SK-N-SH (cell line): ENCODE measurements at places on chromosomes 12 and 14. TPM values are rescaled to one million over a fixed set of nuclear protein-coding genes. Genes with fewer than 3 reads are reported as not detected.
A peak's percentile ranks its signal among the peaks of the same experiment; 100 is the strongest.

DNA sequence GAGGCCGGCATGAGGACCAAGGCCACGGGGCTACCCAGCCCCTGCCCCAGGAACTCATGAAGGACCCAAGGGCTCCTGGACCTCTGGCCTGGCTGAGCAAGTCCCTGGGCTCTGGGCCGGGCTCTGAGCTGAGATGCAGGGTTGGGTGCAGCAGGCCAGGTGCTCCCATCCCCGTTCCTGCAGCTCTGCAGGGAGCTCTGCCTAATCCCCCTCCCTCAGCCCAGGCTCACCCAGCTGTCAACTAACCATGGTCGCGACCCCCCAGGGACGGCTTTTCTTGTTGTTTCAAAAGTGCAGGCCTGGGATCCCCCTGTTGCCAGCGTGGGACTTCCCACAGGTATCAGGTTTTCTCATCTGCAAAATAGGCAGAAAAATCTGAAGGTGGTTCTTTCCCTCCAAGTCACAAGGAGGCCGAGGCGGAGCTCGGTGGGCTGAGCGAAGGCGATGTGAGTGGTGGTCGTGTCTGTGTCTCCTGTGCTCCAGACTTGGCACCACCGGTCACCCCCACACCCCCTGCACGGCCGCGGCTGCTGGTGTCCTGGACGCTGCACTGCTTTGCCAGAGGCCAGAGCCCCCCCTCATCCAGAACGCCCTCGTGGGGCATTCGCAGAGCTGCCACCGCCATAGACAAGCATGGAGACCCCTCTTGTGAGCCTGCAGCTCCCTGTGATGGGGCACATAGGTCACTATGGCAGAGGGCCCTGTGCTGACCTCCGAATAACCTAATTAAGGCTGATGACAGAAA is 22.5 kb upstream of the GALNT9 start:
- no peaks in the 10 kb centered on the region for H3K36me3 ChIP-seq
- no peak for DNase-seq
- H3K4me3 ChIP-seq: no peak overlapping the region
- no peaks in the 10 kb centered on the region for H3K4me1 ChIP-seq

GRCh38 chr12:6788972-6789924 is at the start of gene CD4:
TSS of gene CD4 (plus strand) at chr12:6789528. CDS start at chr12:6800139, 10,611 bp downstream.
- no peaks in the 10 kb centered on the region for H3K4me1 ChIP-seq
- no peaks in the 10 kb centered on the region for H3K36me3 ChIP-seq
- no peak within 1 kb of the TSS for H3K4me3 ChIP-seq
- no peak for DNase-seq

The LBHD2 gene
- polyA plus RNA-seq: not detected in 2 replicates

DNA sequence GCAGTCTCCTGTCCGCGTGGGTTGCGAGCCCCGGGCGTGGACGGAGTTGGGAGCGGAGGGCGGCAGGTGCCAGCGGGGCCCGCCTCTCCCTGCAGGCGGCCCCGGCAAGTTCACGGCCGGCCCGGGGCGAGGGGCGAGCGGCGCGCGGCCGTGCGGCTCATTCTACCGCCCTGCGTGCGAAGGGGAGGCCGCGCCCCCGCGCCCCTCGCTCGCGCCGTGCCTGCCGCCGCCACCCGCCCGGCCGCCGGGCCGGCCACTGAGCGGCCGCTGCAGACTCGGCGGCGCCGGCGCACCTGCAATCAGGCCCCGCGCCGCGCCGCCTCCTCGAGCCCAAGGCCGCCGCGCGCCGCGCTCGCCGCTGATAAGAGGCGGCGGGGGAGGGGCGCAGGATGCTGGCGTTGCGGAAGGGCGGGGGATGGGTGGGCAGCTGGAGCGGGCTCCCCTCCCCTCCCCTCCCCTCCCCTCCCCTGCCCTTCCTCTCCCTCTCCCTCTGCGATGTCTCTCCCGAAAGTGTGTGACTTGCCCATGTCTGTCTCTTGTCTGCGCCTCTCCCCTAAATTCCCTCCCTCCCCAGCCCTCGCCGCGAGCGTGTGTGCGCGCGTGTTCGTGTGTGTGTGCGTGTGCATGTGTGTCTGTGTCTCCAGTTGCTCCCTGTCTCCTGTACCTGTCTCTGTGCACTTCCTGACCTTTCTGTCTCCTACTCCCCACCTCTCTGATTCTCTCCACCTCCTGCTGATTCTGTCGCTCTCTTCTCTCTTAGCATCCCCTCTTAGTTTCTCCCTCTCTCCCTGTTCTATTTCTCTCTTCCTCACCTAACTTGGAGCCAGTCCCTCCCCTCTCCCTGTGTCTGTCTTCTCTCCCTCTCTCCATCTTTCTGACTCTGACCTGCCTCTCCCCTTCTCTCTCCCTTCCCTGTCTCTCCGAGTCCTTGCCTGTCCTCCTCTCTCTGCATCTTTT is 768.1 kb upstream of the TBX3 start:
- peak overlapping the region; percentile 79 for H3K27ac ChIP-seq
- peak; percentile 88 for DNase-seq
- H3K4me3 ChIP-seq: peak overlapping the region; percentile 59
- no peaks in the 10 kb centered on the region for H3K27me3 ChIP-seq
- H3K36me3 ChIP-seq: no peaks in the 10 kb centered on the region

The ANKRD33 gene
- not detected in 2 replicates for polyA plus RNA-seq

GRCh38 chr12:106722837-106723236 is 51.6 kb upstream of the RIC8B start:
- DNase-seq: no peak
- H3K4me1 ChIP-seq: no peaks in the 10 kb centered on the region
- H3K36me3 ChIP-seq: no peaks in the 10 kb centered on the region

The CD4 gene
- polyA plus RNA-seq: 0.02 TPM in 1 of 2 replicates, not detected in the other

- DNase-seq: no peak
- peaks cover 10% of the 10 kb centered on the region for H3K36me3 ChIP-seq
- H3K4me1 ChIP-seq: 0 out of 2 replicates have a peak, but pooled peaks cover 4% of the 10 kb centered on the region
- H3K27me3 ChIP-seq: no peaks in the 10 kb centered on the region
Observed at GRCh38 chr14:77347751-77348150, 26.9 kb downstream of the GSTZ1 start.

DNA sequence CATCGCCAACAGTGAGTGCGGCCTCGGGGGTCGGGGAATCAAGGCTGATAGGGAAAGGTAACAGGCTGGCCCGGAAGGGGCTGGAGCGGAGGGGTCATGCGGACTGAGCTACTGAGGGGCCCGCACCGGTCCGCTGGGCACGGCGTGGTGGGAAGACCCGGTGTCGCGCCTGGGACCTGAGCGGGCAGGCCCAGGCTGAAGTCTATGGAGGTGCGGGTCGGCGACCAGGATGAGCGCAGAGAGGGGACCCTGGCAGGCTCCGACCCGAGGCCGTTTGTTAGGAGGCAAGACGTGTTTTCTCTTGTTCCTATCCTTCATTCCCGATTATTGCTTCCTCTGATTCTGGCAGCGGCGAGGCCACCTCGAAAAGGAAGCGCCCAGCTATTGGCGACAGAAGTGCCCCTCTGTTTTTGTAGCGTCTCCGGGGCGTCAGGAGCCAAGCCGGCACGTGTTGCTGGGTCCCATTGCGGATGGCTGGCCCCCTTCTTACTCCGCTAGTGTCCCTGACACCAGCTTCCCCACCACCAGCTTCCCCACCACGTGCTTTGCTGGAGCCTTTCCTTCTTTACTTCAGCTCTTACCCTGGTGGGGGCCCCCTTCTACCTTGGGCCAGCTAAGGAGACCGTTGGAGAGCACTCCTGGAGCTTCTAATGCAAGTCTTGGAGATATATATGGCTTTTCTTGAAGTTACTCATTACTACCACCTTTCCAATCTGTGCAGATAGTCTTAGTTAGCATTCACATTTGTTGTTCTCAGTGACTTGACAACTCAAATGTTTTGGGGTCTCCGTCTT is 653 bp downstream of the PA2G4 start:
- H3K4me1 ChIP-seq: peaks cover 5% of the 10 kb centered on the region; the same call in 1 of the 2 replicates
- peaks cover 35% of the 10 kb centered on the region for H3K36me3 ChIP-seq
- peak overlapping the region; percentile 89 for H3K4me3 ChIP-seq
- no peaks in the 10 kb centered on the region for H3K27me3 ChIP-seq
- DNase-seq: peak; percentile 57

The GAS2L3 gene
- polyA plus RNA-seq: 1.6 TPM in 2 replicates

GRCh38 chr14:68709007-68709406 is 83.9 kb downstream of the ZFP36L1 start:
- no peak overlapping the region for H3K4me3 ChIP-seq
- no peak for DNase-seq
- no peaks in the 10 kb centered on the region for H3K36me3 ChIP-seq
- no peaks in the 10 kb centered on the region for H3K27me3 ChIP-seq
- H3K27ac ChIP-seq: no peak overlapping the region

DNA sequence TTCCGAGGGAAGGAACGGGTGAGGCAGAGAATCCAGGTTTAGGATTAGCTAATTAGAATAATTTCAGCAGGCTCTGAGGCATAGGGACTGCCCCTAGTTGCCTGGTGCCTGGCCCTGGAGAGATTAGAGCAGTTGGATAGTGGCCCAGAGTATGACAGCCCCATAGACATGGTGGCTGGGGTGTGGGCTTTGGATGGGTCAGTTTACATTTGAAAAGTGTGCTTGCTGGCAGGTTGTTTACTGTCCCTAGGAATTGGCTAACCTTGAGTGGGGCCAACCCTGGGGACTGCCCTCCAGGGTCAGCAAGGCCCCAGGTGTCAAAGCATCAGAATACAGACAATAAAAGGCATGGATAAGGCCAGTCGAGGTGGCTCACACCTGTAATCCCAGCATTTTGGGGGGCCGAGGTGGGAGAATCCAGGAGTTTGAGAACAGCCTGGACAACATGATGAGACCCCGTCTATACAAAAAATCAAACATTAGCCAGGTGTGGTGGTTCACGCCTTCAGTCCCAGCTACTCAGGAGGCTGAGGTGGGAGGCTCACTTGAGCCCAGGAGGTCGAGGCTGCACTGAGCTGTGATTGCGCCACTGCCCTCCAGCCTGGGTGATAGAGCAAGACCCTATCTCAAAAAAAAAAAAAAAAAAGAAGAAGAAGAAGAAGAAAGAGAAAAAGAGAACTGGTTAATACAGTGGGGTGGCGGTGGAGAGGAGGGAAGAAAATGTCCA is 182.3 kb upstream of the PWP1 start:
- H3K4me3 ChIP-seq: no peak overlapping the region
- no peaks in the 10 kb centered on the region for H3K36me3 ChIP-seq
- H3K4me1 ChIP-seq: no peaks in the 10 kb centered on the region
- H3K27ac ChIP-seq: no peak overlapping the region

DNA sequence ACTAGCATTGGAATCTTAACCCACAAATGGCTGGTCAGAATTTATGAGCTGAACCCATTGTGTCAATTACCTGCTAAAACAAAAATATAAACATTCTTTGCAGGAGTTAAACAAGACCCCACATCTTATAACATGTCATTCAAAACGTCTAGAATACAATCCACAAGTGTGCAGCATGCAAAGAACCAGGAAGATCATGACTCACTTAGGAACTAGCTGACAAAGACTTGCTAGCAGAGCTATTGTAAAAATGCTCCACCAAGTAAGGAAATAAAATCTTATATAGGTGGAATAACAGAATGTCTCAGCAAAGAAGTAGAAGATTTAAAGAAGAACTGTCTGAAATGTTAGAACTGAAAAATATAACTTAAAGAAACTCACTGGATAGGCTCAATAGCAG is 26.5 kb upstream of the POC1B start:
- no peaks in the 10 kb centered on the region for H3K4me1 ChIP-seq
- DNase-seq: no peak
- H3K27ac ChIP-seq: no peak overlapping the region
- H3K27me3 ChIP-seq: no peaks in the 10 kb centered on the region

The KCNC2 gene
- not detected in 2 replicates for polyA plus RNA-seq

The SYNDIG1L gene
- polyA plus RNA-seq: not detected in 2 replicates

- H3K36me3 ChIP-seq: no peaks in the 10 kb centered on the region
- H3K4me1 ChIP-seq: no peaks in the 10 kb centered on the region
- no peak for DNase-seq
- no peaks in the 10 kb centered on the region for H3K27me3 ChIP-seq
Observed at GRCh38 chr12:91947459-91947858, 198.2 kb downstream of the BTG1 start.

GRCh38 chr12:121918679-121919038 is 267 bp downstream of the CFAP251 start:
- no peak for DNase-seq
- H3K27ac ChIP-seq: no peak overlapping the region
- H3K27me3 ChIP-seq: no peaks in the 10 kb centered on the region

The RND1 gene
- 0.19 and 0.39 TPM in 2 replicates for polyA plus RNA-seq

- H3K36me3 ChIP-seq: peaks cover 26% of the 10 kb centered on the region
- no peak for DNase-seq
Observed at GRCh38 chr12:96313606-96314005, 86.6 kb downstream of the CDK17 start.

DNA sequence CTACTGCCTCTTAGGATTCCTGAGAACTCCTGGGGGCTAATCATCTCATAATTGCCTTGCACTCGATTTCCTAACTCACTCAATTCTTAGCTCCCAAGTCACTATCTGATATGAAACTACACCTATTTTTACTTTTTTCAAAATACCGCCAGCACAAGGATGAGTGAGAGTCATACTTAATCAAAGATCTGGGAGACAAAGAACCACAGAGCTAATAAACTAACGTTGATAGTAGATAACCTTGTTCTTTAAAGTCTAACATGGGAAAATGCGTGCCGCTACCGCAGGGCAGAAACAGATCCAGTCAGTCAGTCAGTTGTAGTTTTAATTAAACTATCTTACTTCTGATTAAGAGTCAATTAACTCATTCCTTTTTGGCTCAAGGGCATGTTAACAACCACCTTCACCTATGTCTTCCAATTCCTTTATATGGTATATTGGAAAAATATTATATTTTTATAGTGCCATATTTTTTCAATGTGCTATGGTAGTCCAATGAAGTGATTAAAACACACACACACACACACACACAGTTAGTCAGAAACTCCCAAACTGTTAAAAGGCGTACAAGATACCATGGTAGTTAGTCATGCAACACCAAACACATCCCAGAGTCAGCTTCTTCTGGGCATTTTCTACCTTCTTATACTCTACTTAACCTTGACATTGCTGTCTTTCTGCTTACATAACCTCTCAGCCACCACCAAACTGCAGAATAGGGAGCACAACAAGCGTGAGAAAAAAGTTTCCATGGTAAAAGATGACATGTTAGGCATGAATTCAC is 114.0 kb downstream of the KLHL28 start:
- no peak overlapping the region for H3K4me3 ChIP-seq
- DNase-seq: no peak
- H3K36me3 ChIP-seq: no peaks in the 10 kb centered on the region
- H3K27me3 ChIP-seq: no peaks in the 10 kb centered on the region
- no peaks in the 10 kb centered on the region for H3K4me1 ChIP-seq
- H3K27ac ChIP-seq: no peak overlapping the region

- H3K36me3 ChIP-seq: no peaks in the 10 kb centered on the region
- DNase-seq: peak; percentile 73
- H3K27ac ChIP-seq: no peak overlapping the region
- H3K27me3 ChIP-seq: no peaks in the 10 kb centered on the region
- H3K4me1 ChIP-seq: no peaks in the 10 kb centered on the region
Observed at GRCh38 chr14:74324931-74325361, 22.2 kb upstream of the ABCD4 start.

The CLEC4A gene
- 0.44 and 0.67 TPM in 2 replicates for polyA plus RNA-seq

- H3K4me3 ChIP-seq: no peak overlapping the region
- no peaks in the 10 kb centered on the region for H3K4me1 ChIP-seq
- no peaks in the 10 kb centered on the region for H3K27me3 ChIP-seq
- no peak overlapping the region for H3K27ac ChIP-seq
- H3K36me3 ChIP-seq: no peaks in the 10 kb centered on the region
Observed at GRCh38 chr14:35594616-35595015, 60.7 kb downstream of the INSM2 start.

GRCh38 chr12:96465896-96466295 is 23.5 kb upstream of the CFAP54 start:
- H3K27me3 ChIP-seq: no peaks in the 10 kb centered on the region
- no peak overlapping the region for H3K4me3 ChIP-seq
- H3K4me1 ChIP-seq: peaks cover 5% of the 10 kb centered on the region
- no peak for DNase-seq

GRCh38 chr14:35336494-35337268 is 44.5 kb downstream of the PSMA6 start:
- DNase-seq: peak; percentile 42
- no peaks in the 10 kb centered on the region for H3K36me3 ChIP-seq
- no peaks in the 10 kb centered on the region for H3K27me3 ChIP-seq
- H3K4me3 ChIP-seq: no peak overlapping the region

- no peak for DNase-seq
- no peak overlapping the region for H3K4me3 ChIP-seq
- no peaks in the 10 kb centered on the region for H3K36me3 ChIP-seq
Observed at GRCh38 chr12:29807129-29807528, 23.4 kb upstream of the TMTC1 start.
